Uterus (tissue), 4 donors: ENCODE measurements at places on chromosomes 2 and 18. TPM values are rescaled to one million over a fixed set of nuclear protein-coding genes. Genes with fewer than 3 reads are reported as not detected.

GRCh38 chr18:59075923-59076322, 63.8 kb upstream of the SEC11C start:
- H3K36me3 ChIP-seq = no peaks in the 10 kb centered on the region
- H3K27ac ChIP-seq = no peak overlapping the region
- DNase-seq = no peak
- H3K4me3 ChIP-seq = no peak overlapping the region

GRCh38 chr18:46028536-46028891, 43.5 kb downstream of the PSTPIP2 start:
- H3K4me1 ChIP-seq = no peaks in the 10 kb centered on the region
- H3K27me3 ChIP-seq = no peaks in the 10 kb centered on the region
- no peaks in the 10 kb centered on the region for H3K36me3 ChIP-seq
- DNase-seq = no peak
- H3K27ac ChIP-seq = peak overlapping the region; percentile 67

GRCh38 chr2:170322140-170322766, 144.3 kb downstream of the MYO3B start:
- no peaks in the 10 kb centered on the region for H3K36me3 ChIP-seq
- no peaks in the 10 kb centered on the region for H3K27me3 ChIP-seq
- no peak overlapping the region for H3K4me3 ChIP-seq
- no peak for DNase-seq
- H3K27ac ChIP-seq = no peak overlapping the region

RFX8 gene
- 1.1 TPM for total RNA-seq

ACTR1B gene
- total RNA-seq = 33.2 TPM
